Stomach (tissue), 19 donors: ENCODE measurements at places on chromosomes 12 and 14. TPM values are rescaled to one million over a fixed set of nuclear protein-coding genes. Genes with fewer than 3 reads are reported as not detected.

Gene ETNK1
- polyA plus RNA-seq = 21.4 TPM

DNA sequence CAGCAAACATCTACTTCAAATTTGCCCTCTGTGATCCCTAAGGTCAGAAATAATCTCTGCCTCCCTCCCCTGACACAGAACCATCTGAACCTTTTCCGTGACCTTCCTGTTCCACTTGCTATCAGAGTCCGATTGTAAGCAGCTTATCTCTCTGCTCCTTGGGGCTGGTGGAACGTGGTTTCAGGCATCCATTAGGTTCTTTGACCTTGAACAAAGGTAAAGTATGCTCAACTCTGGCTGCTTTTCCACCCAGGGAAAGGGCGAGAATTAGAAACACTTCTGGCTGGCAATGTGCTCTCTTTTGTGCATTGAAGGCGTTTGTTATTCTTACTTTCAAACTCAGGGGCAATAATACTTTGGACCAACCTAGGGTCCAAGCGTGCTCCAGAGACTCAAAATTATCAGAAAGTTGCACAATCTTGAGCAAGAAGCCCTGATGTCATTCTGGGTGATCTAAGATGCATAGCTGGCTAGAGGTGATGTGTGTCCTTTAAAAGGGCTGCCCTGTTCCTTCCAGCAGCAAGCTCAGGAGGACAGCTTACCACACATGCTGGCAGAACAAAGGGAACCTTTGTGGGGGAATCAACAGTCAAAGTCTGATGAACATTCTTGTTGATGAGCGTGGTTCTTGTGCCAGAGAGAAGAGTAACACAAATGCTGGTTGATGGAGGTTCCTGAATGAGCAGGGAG, 29.8 kb downstream of the ADGRD1 start:
- no peak for DNase-seq

Gene NOS1
- polyA plus RNA-seq = 0.15 TPM

DNA sequence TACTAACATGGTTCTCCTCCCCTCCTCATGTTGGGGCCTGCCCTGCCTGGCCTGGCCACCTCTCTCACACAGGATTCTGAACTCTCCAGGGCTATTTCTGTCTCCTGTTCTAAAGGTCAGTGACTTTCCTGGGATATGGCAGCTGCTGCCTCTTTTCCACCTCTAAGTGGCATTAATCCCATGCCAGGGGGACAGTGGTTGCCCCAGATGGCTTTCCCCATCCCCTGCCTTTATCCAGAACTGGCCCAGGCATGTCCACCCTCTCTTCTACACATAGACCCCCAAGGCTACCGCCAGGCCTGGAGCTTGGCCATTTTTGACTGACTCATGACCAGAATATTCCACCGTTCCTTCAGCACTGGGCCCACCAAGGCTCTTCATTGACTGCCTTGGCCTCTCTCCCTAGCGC, 90.4 kb downstream of the IRF2BPL start:
- DNase-seq = no peak

Gene RNF212B
- 0.40 TPM for polyA plus RNA-seq

Gene FRMD6
- polyA plus RNA-seq = 5.9 TPM

GRCh38 chr14:95523815-95524448, 7.5 kb upstream of the SYNE3 start:
- peak; percentile 45 for DNase-seq

DNA sequence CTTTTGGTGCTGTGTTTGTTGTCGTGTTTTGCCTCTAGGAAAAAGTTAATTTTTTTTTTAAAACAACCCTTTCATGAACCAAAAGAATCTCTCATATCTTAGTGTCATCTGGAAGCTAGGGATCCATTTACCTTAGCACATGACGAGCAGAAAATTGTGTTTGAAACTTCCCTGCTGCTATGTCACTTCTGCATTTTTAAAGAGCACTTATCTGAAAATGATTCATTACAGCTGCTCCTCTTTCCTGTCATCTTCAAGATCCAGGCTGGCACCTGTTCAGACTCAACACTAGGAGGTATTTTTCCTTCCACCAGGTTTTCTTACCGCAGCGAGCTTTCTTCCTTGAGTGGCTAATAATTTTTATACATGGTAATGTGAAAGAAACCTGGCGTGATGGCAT, 67.0 kb downstream of the EML1 start:
- DNase-seq = no peak

- no peak for DNase-seq
Measured at GRCh38 chr12:3944620-3945019, 71.4 kb upstream of the PARP11 start.

Gene GPD1
- polyA plus RNA-seq = 0.65 TPM

Gene PTPN21
- 11.3 TPM for polyA plus RNA-seq

GRCh38 chr14:39381366-39381765, 50.9 kb downstream of the FBXO33 start:
- no peak for DNase-seq

Gene CCDC177
- polyA plus RNA-seq = 0.25 TPM

DNA sequence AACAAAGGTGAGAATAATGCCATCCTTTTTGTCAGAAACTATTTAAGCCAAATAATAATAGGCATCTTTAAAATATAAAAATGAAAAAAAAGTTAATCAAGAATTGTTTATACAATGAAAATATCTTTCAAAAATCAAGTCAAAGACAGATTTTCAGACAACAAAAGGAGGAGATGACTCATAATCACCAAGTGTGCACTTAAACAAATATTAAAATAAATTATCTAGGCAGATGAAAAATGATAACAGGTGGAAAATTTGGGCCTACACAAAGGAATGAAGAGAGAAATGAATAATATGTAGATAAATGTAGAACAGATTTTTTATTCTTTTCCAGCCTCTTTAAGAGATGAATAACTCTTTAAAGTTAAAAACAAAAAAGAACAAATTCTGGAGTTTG, 250.0 kb upstream of the PLEKHG7 start:
- no peak for DNase-seq

Gene KRT78
- polyA plus RNA-seq = 0.76 TPM

- DNase-seq = no peak
Measured at GRCh38 chr12:52953181-52953841, 4.4 kb downstream of the KRT18 start.

Gene PRIMA1
- polyA plus RNA-seq = 9.9 TPM

Gene CFAP54
- not detected for polyA plus RNA-seq

DNA sequence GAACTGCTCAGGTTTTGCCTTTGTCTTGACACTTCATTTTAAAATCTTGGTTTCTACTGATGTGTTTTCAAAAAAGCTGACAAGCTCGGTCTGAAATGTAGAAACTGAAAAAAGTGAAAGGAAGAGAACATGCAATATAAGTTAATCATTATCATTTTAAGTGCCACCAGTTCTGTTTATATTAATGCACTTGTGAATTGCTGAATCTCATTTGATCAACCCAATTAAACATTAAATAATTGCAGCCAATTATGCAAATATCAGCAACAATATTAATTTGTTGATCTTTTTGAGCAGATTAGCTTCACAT, 133.8 kb downstream of the BCAT1 start:
- no peak for DNase-seq

GRCh38 chr14:92315050-92315805, 7.7 kb upstream of the SLC24A4 start:
- no peak for DNase-seq

- no peak for DNase-seq
Measured at GRCh38 chr12:77742631-77743030, 88.1 kb upstream of the NAV3 start.

DNA sequence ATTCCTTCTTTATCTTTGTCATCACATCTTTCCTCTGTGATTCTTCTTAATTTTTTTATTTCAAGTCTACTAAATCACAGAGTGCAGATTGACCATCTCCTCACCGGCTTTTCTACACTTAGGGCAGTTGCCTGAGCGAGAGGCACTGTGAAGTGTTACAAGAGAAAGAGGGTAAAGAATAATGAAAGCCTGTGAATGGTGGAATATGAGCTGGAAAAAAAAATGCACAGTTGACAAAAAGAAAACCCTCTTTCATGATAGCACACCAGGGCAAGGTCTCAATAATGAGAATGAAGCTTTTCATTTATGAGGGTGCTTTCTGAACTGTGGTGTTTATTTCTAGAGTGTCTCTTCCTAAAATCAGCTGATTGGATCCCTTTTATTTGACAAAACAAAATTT, 106.2 kb upstream of the PDE3A start:
- no peak for DNase-seq

Gene HOXC10
- not detected for polyA plus RNA-seq

DNA sequence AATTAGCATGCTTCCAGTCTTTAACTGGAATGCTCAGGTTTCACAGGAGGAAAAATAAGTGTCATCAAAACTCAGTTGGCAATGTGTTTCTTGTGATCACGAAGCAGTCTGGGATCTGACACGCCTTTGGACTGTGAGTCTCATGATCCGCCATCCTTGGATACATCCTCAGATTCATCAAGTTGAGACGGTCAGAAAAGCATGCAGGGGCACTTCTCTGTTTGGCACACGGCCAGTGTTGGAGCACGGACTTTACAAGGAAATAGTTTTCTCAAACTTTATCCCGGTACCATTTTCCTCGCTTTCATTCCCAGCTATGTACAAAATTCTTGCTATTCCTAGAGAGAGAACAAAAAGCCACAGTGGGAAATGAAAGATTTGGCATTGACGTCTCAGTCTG, 88.4 kb upstream of the PARP11 start:
- peak; percentile 23 for DNase-seq

Gene TMEM229B
- 0.76 TPM for polyA plus RNA-seq

GRCh38 chr14:57870686-57871457, 5.0 kb upstream of the SLC35F4 start:
- DNase-seq = no peak
